ENCODE measurements at places on chromosomes 13 and 19.

DNA sequence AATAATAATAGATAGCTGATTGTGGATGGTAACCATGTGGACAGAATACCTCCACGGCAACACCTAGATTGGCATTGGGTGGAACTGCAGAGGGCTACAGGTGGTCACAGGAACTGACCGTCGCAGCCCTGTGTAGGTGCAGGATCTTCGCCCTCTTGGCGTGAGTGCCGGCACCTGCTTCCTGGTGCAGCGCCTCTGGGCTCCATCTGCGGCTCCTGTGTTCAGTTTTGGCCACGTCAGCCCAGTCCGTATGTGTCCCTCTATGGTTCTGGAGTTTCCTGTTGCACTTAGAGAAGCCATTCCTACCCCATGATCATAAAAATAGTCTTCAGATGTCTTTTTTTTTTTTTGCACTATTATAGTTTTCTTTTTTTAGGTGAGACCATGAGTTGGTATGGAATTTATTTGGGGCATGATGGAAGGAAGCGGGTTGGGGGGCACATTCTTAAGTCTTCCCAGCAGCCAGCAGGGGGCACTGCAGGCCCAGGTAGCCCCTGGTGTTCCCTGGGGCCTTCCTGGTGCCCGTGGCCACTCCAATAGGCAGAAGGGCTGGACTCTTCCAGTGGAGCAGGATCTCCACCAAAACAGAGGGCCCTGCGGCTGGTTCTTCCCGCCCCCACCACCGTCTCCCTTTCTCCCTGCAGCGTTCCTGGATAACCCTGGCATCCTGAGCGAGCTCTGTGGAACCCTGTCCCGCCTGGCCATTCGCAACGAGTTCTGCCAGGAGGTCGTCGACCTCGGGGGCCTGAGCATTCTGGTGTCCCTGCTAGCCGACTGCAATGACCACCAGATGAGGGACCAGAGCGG, 10.1 kb upstream of the SLC25A42 start:
- peak; percentile 54 for DNase-seq

GRCh38 chr13:92843549-92843948, 383.1 kb upstream of the GPC6 start:
- DNase-seq: peak; percentile 11

- DNase-seq: no peak
These were observed 434.1 kb downstream of the ZNF536 start for GRCh38 chr19:30806311-30806710.

- no peak for DNase-seq
These were observed 24.5 kb downstream of the CEACAM16 start for GRCh38 chr19:44723299-44723951.

DNA sequence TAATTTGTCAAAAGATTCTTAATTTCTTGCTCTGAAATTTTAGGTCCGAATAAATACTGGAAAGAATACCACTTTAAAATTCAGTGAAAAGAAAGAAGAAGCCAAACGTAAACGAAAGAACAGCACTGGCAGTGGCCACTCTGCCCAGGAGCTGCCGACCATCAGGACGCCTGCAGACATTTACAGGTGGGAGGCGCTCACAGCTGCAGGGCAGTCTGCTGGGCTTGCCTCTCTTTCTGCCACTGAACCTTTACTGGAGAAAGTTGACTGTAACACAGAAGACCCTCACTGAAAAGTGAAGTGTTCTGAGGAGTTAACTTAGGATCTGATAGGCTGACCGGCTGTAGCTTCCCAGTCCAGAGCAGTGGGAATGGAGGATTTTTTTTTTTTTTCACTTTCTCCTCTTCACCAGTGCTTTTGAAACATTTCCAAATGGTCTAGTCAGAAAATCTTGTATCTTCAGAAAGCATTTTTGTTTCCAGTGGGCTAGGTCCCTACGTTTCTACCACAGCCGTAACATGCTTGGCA, 69.1 kb downstream of the URI1 start:
- no peak for DNase-seq

- DNase-seq: no peak
These were observed 315.5 kb downstream of the OXGR1 start for GRCh38 chr13:96678801-96679200.

DNA sequence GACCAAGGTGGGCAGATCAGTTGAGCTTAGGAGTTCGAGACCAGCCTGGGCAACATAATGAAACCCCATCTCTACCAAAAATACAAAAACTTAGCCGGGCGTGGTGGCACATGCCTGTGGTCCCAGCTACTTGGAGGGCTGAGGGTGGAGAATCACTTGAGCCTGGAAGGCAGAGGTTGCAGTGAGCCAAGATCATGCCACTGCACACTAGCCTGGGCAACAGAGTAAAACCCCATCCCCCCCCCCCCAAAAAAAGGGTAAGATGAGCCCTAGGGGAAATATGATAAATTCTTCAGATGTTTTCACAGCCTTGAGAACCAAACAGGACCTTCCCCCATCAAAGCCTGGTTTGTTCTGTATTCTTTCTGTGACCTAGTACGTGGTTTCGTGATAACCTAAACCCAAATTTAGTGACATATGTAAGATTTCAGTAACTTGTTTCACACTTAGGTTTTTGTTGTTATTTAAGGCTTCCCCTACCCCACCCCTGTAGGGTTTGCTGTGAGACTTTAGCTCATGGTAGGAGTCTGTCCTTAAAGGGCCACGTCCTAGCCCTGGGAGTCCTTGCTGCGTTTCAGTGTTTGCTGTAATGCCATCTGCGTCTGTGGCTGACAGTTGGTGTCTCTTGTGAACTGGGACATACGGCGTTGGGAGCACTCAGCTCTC, 49.6 kb downstream of the MYO9B start:
- DNase-seq: no peak

DNA sequence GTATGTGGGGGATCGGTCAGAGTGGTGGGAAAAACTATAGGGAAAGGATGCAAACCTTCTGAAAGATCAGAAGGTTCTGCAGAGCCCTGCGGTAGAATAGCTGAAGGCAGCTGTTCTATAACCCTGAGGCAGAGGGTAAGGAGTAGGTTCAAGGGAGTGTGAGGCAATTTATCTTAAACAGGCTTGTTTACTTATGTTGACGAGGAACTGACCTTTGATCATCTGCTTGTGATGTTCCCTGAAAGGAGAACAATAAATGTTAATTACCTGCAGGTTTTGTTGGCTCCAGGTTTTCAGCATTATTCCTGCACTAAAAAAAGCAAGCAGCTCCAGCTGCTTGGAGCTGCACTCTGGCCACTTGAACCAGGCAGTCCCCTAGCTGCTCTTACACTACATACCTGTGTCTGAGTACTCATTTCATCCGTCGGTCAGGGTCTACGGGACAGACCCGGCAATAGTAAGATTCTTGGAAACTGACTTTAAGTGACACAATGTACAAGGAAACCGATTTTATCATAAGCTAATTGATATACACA, 202.1 kb downstream of the TBC1D4 start:
- DNase-seq: no peak

GRCh38 chr13:24748061-24748400, 15.9 kb upstream of the RNF17 start:
- DNase-seq: no peak

DNA sequence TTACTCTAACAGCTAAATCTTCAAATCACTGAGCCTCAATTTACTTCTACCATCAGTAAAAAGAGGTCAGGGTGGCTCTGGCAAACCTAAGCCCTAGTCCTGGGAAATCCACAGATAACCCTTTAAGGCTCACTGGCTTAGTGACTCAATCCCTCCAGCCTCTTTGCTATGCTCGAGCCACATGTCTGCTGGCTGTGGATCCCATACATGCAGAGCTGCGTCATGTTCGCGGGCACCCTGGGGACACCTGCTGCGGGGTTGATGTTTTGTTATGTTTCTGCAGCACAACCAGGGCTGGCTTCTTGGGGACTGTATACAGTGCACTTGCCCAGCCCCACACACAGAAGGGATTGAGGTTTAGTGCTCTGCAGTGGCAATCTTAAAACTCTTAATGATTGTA, 41.6 kb upstream of the C13orf42 start:
- no peak for DNase-seq

GRCh38 chr19:33323093-33323820, 20.9 kb upstream of the CEBPA start:
- no peak for DNase-seq

DNA sequence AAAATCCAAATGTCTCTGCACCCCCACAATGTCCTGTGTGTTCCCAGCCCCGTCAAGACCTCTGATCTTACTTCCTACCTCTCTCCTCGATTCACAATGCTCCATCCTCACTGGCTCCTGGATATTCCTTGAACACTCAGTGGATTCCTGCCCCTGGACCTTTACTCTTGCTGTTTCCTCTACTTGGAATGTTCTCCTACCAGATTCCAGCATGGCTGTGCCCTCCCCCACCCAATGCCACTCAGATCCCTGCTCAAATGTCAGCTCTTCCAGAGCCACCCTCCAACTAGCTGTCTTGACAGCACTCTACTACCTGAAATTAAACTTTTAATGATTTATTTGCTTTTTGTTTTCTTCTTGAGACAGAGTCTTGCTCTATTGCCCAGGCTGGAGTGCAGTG, 107.4 kb downstream of the KLF5 start:
- DNase-seq: no peak

- no peak for DNase-seq
These were observed 44.4 kb upstream of the WDFY2 start for GRCh38 chr13:51539887-51540286.

DNA sequence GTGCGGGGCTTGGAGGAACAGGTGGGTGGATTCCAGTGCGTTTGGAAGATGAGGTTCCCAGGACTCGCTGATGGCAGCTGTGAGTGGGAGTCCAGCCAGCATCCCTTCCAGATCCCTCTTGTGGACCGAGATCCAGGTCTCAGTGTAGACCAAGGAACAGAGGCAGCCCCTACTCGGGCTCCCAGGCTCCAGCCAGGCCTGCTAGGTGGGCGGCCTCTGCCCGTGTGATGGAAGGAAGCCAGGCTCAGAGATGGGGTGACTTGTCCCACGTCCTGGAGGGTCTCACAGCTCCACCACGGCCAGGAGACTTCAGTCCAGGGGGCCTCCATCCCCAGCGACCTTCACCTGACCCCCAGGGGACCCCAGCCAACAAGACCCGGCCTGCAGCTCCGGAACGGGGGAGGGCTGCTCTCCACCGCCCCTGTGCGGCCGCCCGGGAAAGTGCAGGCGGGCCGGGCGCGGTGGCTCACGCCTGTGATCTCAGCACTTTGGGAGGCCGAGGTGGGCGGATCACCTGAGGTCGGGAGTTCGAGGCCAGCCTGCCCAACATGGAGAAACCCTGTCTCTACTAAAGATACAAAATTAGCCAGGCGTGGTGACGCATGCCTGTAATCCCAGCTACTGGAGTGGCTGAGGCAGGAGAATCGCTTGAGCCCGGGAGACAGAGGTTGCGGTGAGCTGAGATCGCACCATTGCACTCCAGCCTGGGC, 729 bp upstream of the MADCAM1 start:
- DNase-seq: peak; percentile 72

DNA sequence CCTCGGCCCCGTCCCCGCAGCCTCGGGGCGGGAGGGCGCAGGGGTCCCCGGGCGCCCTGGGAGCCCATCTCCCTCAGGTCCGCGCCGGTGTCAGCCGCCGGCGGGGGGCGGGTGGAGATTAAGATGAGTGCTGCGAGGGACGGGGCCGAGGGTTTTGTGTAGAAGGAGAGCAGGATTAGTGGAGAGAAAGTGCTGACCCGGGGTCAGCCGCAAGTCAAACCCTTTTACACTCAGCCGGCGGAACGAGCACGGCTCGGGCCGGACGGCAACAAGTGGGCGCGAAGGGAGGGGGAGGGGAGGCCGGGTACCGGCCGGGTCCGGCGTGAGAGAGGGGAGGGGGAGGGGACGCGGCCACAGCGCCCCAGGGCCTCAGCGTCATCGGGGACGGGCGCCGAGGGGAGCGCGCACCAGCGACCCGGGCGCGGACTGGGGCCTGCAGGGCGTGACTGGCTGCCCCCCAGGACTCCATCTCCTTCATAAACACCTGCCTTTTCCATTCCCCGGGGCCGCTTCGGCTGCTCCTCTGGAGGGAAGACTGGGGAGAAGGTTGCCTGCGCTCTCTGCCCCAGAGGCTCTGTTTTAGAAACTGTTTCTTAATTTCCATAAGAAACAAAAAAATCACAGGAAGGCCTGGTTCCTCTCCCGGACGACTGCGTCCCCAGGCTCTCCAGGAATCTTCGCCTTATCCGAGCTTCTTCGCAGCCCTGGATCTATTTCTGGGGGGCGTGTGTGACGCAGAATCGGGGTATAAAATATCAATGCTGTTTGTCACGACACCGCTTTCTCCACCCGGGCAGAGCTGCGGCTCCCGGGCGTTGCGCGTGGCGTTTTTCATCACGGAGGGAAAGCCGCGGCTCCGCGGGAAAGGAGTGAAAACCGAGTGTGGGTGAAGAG, 6.5 kb downstream of the SOX1 start:
- no peak for DNase-seq

DNA sequence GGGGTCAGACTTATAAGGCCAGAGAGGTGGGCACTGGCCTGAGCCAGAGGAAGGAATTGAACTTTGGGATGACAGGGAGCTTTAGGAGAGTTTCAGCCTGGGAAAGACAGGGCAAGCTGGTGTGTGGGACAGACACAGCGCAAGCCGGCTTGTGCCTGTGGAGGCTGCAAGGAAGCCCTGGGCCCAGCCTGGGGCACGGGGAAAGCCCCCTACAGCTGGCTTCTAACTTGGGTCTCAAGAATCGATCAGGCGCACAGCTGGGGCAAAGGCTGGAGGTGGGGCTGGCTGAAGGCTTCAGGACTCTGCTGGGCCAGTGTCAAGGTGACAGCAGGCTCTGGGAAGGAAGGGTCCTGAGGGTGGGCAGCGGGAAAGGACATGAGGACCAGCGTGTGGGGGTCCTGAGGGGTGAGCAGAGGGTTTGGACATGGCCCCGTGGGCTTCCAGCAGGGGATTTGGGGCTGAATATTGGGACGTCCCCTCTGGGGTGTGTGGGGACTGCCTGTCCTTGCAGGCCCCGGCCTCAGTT, 3.0 kb downstream of the PTOV1 start:
- no peak for DNase-seq

GRCh38 chr13:39561971-39562370, 41.0 kb downstream of the LHFPL6 start:
- no peak for DNase-seq

- no peak for DNase-seq
These were observed 19.6 kb downstream of the C2CD4C start for GRCh38 chr19:389255-389934.

GRCh38 chr13:48412881-48413351, at the start of gene LPAR6:
Gene LPAR6, minus strand, starts transcription at chr13:48413113. Its CDS starts 690 bp downstream, at chr13:48412423.
- peak; percentile 85 for DNase-seq

DNA sequence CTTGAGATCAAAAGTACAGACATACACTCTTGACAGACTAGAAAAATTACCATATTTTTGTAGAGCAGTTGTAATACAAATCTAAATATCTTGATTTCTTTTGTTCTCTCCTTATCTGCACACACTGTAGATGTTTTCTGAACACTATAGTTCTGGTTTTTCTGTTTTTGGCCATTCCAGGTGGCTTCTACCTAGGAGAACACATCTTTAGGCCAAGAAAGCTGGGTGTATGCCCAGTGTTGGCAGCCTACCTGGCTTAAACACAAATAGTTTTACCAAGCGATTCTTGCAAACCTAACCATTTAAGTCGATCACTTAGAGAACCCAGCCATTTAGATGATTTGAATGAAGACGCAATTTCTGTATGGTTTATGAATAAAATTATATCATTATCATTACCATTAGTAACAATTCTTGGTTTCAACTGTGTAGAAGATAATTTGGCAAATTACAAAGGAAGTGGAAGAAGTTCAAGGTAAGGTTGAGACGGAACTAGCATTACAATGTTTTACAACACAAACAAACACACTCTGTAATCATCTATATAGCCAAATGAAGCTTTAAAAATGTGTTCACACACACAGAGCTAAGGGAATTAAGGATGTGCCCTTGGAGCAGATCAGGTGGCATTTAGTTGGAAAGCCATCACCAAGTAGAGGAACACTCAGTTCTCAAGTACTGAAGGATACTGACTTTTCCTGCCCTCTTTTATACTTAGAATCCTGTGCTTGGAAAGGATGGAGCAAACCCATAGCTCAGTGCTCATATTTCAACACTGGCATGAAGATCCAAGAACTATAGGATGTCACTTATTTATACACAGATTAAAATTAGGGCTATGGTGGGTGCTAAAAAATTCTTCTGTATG, 36.2 kb downstream of the ERCC5 start:
- no peak for DNase-seq

All from KBM-7 (cell line).